Stimulated activated CD4-positive, alpha-beta T cell treated with anti-CD3 and anti-CD28 coated beads, Interleukin-1b, Interleukin-23, amount 100 ng/mL, for 4 hours (primary cell): ENCODE measurements at places on chromosomes 2 and 18.

- no peak for DNase-seq
These were observed 25.6 kb downstream of the MARCHF7 start for GRCh38 chr2:159737917-159738296.

DNA sequence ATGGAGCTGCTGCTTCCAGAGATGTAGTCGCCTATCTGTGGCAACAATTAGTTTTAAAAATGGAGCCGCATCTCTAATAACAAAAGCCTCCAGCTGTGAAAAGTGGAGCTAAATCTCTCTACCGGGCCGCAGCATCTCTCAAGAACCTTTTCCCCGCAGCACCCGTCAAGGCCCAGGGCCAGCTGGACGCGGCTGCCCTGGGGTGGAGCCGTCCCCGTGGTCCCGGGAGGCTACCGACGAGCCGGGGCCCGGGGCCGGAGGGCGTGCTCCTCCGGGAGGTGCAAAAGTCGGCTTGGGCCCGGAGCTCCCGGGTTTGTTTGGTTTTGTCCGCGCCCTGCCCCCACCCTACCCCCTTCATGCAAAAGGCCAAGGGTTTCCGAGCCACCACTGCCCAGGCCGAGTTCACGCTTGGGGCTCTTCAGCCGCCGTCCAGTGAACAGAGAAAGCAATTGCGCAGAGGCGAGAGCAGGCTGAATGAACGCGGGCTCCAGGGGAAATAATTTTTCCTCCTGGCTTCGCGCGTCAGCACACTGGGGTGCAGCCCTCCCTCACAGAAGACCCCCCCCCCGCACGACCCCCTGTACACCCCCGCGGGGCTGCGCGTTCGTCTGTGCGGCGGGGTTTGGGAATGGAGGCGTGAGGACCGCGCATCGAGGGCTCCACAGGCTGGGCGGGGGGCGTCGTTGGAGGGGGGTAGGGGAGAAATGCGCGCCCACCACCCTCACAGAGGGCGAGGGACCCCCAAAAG is 557 bp upstream of the GREB1L start:
- DNase-seq: no peak

DNA sequence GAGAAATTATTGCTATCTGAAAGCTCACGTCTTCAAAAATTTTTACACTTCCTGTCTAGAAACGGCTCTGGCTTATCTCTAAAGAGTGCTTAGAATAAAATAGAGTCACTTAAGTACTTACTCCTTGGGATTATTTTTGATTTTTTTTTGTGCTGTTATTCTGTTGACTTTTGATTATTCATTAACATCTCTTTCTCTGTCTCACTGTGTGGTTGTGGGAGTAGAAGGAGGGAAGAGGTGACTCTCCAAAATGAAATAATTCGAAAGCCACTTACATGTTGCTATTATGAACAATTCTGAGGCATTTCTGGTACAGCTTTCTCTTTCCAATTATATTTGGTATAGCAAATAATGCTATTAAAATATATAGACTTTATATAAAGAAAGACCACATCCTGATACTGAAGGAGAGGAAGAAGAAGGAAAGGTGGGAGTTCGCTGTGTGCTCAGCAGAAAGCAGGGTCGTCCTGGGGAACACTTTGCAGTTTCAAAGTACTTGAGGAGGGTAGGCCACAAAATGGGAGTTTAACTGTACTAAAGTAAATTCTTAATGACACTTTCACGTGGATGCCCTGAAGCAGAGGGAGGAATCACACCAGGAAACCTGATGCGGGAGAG is 9.6 kb upstream of the MMADHC start:
- DNase-seq: no peak

DNA sequence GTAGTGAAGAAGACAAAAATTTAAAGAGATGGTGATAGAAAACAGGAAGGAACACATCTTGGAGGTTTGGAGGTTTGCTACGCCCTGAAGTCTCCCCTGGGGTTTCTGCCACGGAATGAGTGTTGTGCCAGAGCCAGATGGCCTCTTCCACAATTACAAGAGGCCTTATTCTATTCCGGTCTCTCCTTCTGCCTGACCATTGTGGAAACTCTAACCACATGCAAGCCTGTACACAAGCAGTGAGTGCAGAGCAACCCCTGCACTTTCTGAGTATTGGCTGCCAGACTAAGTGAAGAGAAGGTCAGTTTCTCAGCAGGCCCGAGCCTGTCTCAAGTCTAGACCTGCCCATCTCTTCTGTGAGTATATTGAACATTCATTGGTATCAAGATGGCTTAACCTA is 22.7 kb upstream of the MYO1B start:
- DNase-seq: no peak

DNA sequence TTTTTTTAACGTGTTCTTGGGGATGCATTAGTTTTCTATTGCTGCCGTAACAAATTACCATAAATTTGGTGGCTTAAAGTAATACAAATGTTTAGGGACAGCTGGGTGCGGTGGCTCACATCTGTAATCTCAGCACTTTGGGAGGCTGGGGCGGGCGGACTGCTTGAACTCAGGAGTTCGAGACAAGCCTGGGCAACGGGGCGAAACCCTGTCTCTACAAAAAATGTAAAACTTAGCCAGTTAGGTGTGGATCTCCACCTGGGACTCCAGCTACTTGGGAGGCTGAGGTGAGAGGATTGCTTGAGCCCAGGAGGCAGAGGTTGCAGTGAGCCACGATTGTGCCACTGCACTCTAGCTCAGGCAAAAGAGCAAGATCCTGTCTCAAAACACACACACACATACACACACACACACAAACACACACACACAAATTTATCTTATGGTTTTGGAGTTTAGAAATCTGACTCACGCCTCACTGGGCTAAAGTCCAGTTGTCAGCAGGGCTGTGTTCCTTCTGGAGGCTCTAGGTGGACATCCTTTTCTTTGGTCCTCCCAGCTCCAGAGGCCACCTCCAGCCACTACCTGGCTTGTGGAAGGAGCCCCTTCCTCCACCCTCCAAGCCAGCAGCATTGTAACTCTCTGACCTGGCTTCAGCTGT is 76.1 kb downstream of the SEPTIN10 start:
- no peak for DNase-seq

GRCh38 chr2:226475650-226476049 is 324.0 kb downstream of the IRS1 start:
- DNase-seq: no peak
